Stimulated activated CD8-positive, alpha-beta memory T cell treated with anti-CD3 and anti-CD28 coated beads, Interleukin-12 subunit alpha, Interleukin-12 subunit beta, amount 100 ng/mL, for 1 hour (primary cell): ENCODE measurements at places on chromosomes 16 and 17.

- DNase-seq, result no peak
Observed at GRCh38 chr17:27554152-27554551, 76.8 kb upstream of the LGALS9 start.

DNA sequence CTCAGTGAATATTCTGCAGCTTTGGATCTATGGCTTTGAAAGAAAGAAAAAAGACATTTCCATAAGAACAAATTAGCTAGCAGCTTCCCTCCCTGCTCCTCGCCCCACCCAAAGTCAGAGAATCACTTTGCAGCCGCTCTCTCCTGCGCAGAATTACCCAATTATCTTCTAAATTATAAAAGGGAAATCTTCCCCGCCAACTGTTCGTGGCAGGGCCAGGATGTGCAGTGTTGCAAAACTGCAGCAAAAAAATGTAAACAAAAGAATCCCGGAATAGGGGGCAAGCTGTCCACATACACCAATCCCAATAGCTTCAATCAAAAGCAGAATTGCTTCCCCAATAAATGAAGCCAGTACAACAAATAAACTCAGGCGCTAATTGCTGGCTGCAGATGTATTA lies 510.6 kb downstream of the RBFOX1 start:
- DNase-seq, result no peak

- peak; percentile 65 for DNase-seq
Observed at GRCh38 chr17:82892899-82893565, 53.2 kb upstream of the ZNF750 start.

DNA sequence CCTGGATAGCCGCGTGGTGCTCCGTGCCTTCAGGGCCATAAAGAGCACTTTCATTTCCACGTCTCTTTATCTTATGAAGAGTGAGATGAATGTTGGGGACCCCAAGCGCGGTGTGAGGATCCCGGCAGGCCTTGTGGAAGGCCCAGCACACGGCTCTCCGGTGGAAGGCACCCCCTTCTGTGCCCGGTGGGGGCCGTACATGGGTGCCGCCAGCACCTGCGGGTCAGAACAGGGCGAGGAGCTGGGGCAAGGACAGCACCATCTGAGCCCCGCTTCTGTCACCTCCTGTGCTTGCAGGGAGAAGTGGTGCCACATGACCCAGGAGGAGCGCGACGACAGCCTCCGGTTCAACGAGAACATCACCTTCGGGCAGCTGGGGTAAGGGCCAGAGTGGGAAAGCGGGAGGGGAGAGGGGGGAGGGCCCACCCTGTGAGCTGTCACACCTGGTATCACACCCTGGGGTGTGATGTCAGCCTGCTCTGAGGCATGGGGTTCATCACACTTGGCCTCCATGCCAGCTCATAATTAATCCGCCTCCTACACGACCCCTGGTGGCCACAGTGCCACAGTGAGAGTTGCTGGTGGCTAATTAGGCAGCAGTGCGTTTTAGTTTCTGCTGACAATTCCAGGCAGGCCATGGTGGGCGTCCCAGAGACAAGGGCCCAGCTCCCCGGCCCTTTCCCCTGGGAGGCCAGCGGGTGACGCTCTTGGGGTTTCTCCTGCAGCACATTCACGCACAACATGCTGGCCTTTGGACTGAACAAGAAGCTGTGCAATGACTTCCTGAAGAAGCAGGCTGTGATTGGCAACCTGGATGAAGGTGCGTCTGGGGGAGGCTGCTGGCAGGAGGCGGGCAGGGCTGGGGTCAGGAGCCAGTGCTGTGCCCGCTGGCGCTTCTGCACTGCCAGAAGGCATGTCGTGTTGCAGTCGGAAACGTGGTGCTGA lies 25.7 kb downstream of the CIBAR2 start:
- peak; percentile 62 for DNase-seq

DNA sequence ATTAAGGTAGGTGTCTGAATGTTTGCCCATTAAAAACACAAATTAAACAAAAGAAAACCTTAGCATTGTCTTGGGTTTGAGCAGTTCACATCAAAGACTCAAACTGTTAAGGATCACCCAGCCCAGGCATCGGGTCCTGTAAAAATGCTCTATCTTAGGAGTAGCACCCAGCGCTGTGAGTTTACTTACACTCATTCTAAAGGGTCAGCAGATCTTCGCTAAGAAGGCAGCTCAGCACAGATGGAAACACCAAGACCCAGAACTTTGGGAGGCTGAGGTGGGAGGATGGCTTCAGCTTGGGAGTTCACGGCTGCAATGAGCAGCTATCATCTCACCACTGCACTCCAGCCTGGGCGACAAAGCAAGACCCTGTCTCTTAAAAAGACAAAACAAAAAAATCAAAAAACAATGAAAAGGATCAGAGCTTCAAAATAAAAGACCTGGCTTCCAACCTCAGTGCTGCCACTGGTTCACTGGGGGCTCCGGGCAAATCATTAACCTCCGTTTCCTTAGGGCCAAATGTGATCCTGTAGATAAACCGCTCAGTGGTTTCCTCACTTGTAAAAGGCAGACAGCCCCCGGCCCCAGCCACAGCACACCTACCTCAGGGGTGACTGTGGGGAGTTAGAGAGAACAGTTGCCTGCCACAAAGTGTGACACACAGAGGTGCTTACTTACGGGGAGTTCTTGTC lies 11.1 kb downstream of the COG1 start:
- no peak for DNase-seq

DNA sequence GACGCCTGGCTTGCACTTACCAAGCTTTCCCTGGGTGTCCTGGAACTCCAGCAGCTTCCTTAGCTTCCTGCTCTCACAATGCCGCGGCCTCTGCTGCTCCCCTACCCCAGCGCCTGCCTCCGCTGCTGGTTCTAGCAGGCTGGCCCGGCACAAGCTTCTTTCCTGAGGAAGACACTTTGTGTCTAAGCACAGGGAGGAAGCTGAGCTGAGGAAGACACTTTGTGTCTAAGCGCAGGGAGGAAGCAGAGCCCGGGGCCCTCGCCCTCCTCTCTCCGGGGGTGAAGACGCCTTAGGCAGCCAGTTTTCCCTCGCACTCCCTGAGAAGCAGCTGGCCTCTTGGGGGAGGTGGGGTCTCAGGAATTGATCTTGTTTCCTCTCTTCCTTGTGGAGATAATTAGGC lies 64.9 kb downstream of the PLD6 start:
- no peak for DNase-seq

DNA sequence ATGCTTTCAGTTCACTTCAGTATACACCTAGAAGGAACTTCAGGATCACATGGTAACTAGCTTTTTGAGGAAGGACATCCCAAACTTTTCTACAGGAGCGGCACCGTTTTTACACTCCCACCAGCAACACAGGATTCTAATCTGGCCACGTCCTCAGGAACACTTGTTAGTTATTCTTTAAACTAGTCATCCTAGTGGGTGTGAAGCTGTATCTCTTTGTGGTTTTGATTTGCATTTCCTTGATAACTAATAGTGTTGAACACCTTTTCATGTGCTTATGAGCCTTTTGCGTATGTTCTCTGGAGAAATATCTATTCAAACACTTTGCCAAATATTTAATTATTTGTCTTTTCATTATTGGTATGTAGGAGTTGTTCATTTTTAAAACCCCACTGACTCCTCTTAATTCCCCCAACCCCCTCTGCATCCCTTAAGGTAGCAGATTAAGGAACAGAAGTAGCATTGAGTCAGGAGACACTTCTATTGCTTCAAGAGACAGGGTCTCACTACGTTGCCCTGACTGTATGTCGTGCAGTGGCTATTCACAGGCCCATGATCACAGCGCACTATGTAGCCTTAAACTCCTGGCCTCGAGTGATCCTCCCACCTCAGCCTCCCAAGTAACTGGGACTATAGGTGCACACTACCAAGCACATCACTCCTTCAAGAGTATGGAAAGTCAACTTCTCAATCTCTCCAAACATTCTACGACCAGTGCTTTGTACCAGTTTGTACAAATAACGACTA lies 25.4 kb downstream of the YWHAE start:
- DNase-seq, result no peak

DNA sequence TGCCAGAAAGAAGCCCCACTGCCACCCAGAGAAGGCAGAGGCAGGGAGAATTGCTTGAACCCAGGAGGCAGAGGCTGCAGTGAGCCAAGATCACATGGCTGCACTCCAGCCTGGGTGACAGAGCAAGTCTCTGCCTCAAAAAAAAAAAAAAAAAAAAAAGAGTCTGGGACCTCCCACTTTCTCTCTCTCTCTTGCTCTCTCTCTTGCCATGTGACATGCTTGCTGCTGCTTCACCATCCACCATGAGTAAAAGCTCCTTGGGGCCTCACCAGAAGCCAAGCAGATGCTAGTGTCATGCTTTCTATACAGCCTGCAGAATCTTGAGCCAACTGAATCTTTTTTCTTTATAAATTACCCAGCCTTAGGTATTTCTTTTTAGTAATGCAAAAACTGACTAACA lies 21.5 kb upstream of the SRSF1 start:
- no peak for DNase-seq

GRCh38 chr16:48235556-48236136 lies 8.5 kb upstream of the LONP2 start:
- no peak for DNase-seq

GRCh38 chr17:81741594-81742452 lies 29.7 kb downstream of the SLC25A10 start:
- DNase-seq, result no peak

DNA sequence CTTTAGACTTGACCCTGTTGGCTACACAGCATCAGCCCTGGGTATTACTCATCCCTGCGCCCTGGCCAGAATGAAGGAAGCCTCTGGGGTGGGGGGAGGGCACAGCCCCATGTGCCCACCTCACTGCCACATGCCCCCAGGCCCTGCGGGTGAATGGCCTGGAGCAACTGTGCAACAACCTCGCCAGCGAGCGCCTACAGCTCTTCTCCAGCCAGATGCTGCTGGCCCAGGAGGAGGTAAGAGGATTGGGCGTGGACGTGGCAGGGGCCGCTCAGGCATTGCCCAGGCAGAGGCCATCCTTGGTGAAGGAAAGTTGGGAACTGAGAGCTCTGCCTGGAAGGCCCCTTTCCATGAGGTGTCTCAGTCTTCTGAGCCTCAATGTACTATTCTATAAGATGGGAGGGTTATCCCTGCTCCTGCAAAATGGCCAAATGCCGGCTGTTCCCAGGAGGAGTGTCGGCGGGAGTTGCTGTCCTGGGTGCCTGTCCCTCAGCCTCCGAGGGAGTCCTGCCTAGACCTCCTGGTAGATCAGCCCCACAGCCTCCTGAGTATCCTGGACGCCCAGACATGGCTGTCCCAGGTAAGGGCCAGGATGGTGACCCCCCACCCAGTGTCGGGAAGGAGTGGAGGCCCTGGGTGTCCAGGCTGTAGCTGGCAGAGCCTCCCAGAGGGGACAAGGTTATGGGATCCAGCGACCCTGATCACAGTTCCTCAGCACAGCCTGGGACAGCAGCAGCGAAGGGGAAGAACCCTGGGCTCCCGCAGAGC lies 8.9 kb downstream of the MYO15B start:
- no peak for DNase-seq

DNA sequence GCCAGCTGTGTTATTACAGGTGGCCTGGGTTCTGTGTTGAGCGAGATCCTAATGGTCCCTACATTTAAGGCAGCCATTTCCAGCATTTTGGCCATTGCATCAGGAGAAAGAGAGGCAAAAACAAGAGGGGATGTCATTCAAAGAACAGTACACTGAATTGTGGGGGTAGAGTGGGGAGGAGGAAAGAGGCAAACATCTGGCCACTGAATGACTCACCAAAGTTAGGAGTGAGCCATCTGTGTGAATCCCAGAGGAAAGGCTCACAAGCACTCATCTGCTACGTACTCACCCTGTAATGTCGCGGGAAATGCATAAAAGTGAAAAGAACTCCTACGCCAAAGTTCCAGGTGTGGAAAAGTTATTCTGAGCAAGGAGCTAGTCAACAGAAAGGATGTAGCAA lies 16.7 kb downstream of the KRABD2 start:
- no peak for DNase-seq

- no peak for DNase-seq
Observed at GRCh38 chr17:50210240-50211225, 9.1 kb upstream of the COL1A1 start.

- no peak for DNase-seq
Observed at GRCh38 chr17:50165867-50166517, at the start of gene SGCA. SGCA (plus strand) TSS chr17:50166005; CDS start chr17:50166041, 36 bp downstream.

GRCh38 chr17:78557598-78558039 lies 19.6 kb downstream of the DNAH17 start:
- DNase-seq, result no peak

GRCh38 chr17:40362696-40363110 lies 1.8 kb downstream of the GJD3 start:
- DNase-seq, result peak; percentile 53

GRCh38 chr17:27091043-27091497 lies 202.8 kb upstream of the WSB1 start:
- no peak for DNase-seq

DNA sequence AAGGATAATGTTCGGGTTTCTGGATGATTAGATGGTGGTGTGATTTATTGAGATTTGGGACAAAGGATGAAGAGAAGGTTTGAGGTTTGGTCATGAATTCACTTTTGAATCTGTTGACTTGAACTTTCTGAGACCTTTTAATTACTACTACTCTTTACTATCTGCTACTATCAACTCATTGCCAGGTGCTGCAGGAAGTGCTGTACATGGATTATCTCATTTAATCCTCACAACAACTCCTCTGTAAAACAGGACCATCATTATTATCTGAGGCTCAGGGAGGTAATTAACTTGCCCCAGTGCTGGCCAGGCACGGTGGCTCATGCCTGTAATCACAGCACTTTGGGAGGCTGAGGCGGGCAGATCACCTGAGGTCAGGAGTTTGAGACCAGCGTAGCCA lies 2.9 kb upstream of the ANKRD40 start:
- no peak for DNase-seq
